Stimulated activated CD8-positive, alpha-beta memory T cell treated with anti-CD3 and anti-CD28 coated beads, Interleukin-4, amount 100 ng/mL, for 4 hours (primary cell): ENCODE measurements at places on chromosomes 3 and 15.

DNA sequence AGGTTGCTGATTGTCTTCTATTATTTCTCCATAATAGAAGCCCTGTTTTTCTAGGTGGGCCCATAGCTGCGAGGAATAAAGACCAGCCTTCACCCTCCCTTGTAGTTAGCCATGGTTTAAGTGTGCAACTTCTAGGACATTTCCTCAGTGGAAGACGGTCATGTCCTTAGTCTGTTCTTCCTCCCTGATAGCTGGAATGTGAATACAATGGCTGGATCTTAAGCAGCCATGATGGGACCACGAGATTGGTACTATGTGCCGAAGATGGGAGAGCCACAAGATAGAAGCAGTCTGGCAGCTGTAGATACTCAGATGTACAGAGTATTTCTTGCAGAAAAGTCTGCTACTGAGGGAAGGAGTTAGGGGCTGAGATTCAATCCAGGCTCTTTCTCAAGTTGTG is 152.9 kb downstream of the PTPRG start:
- DNase-seq = no peak

DNA sequence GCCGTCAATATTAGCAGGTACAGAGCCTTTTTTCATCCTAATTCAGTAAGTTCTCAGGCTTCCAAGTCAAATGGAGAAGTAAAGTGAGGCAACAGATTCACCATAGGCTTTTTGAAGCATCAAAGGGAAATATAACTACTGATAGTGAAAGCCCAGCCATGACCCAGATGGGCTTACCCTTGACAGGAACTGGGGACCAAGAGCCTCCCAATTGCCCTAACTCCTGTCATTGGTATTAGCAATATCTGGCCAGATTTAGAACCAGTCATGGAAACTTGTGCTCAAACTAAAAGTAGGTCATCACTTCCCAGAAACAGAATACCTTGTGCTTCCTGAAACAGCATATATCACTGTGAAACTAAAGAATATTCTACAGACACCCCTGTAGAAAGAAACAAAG is 33.0 kb downstream of the NME9 start:
- DNase-seq = no peak

DNA sequence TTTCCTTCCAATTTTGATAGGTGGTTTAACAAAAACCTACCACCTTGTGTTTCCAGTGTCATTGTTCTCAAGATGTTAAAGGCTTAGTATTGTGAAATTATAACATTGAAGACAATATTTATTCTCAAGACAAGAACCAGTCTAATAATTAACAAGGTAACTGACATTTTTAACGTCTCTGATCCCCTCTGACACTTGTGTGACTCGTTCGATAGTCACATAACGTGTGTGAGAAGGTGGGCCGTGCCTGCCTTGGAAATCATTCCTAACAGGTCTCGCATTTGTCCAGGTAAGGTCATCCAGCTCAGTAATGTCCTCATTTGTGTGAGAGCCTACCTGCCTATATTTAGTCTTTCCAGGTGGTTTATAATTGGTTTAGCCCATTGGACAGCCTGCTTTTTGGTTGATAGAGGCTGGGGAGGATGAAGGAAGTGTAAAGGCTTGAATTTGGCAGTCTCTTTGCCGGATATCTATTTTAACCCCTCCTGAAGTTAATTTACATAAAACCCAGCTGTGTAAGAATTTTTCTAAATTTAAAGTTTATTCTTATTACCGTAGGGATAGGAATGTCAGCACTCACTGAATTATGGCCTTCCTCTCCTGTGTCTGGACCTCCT is 94.4 kb downstream of the AKAP13 start:
- DNase-seq = no peak

DNA sequence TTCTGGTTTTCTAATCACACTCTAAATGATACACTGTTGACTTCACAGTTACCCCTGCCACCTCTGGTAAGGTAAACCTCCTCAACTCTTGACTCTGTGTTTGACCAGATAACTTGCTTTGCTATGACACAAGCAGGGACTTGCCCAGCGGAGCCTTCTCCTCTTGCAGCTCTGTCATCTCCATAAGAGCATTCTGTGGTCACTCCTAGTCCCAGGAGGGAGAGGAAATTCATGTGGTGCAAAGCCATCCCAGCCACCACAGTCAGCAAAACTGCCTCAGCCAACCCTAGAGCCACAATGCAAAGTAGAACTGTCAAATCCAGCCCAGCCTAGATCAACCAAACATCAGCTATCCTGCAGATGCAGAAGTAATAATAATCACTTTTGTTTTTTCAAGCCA is 144.7 kb upstream of the GADL1 start:
- DNase-seq = no peak

DNA sequence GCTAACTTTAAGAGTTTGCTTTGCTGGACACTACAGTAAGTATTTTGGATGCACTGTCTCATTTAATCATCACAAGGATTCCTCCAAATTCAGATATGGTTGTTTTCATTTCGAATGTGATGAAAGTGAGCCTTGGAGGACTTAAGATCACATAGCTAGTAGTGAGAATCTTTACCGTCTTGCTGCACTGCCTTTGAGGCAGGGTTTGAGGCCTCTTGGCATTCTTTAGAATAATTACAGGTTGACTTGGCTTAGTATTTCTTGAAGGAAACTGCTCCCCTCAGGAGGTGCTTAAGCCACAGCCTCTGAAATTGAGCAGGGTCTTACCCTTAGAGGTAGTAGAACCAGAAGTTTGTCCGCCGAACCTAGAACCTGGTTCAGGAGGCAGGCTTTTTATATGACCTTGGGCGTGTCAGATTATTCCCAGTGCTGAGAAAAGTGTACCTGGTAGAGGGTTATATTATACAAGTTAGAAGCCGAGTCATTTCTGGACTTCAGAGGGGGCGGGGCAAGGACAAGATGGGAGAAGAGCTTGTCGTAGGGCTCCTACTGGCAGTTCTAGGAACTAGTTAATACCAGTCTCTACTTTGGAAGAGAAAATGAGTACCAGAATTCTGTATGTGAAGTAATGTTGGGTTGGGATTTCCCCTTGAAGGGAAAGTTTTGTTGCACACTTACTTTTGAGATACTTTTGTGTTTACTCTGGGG is 1.1 kb downstream of the TFG start:
- no peak for DNase-seq

GRCh38 chr3:196344663-196345062 is 6.5 kb upstream of the TM4SF19 start:
- no peak for DNase-seq

GRCh38 chr3:31455524-31455923 is 77.2 kb upstream of the STT3B start:
- DNase-seq = no peak

- DNase-seq = no peak
Observed at GRCh38 chr15:31477851-31478701, 151.4 kb downstream of the KLF13 start.

- no peak for DNase-seq
Observed at GRCh38 chr15:42035435-42035761, 14.6 kb upstream of the PLA2G4E start.

- DNase-seq = no peak
Observed at GRCh38 chr15:50116477-50116876, 2.6 kb downstream of the ATP8B4 start.

DNA sequence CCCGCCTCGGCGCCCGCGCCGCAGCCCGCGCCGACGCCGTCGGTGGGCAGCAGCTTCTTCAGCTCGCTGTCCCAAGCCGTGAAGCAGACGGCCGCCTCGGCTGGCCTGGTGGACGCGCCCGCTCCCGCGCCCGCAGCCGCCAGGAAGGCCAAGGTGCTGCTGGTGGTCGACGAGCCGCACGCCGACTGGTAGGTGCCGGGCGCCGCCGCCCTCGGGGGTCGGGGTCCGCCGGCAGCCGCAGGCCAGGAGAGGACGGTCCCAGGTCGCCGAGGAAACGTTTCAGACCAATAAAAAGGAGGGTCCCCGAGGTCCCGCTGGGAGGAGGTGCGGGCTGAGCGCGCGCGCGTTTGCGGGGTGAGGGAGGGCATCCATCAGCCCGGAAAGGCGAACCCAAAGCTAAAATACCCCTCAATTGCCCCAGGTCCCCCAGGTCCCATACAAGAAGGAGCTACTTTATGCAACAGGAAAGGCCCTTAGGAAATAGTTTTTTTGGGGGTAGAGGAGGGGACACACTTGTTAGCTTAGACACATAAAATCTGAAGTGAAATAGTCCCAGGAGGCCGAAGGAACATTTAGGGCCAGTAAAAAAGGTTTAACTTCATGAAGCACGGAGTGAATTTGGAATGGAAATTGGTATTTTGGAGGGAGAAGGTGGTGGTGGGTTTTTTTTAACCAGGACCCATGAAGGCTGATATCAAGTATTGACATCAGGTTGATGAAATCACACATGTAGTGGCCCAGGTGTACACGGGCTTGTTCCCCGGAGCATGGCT is 739 bp downstream of the SYN2 start:
- no peak for DNase-seq

- DNase-seq = no peak
Observed at GRCh38 chr3:4261406-4261805, 41.8 kb upstream of the SETMAR start.

DNA sequence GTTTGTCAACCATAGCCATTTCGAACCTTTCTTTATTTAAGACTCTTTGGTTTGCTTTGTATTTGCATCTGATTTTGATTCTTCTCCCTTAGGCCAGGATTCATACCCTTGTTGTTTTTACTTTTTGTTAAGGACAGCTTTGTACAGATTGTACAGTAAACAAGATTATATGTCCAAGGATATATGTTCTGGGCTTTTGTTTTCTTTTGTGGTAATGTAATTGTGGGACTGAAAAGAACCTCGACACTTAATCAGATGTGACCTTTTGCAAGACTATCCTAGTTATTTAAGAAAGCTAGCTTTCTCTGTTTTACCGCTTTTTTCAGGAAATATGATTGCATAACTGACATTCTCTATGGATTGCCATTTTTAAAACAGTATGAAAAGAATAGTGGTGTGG is 67.0 kb upstream of the SAMMSON start:
- no peak for DNase-seq

GRCh38 chr3:150114873-150115540 is 144.3 kb upstream of the PFN2 start:
- no peak for DNase-seq

- DNase-seq = no peak
Observed at GRCh38 chr3:23566499-23566898, 239.3 kb upstream of the UBE2E1 start.

DNA sequence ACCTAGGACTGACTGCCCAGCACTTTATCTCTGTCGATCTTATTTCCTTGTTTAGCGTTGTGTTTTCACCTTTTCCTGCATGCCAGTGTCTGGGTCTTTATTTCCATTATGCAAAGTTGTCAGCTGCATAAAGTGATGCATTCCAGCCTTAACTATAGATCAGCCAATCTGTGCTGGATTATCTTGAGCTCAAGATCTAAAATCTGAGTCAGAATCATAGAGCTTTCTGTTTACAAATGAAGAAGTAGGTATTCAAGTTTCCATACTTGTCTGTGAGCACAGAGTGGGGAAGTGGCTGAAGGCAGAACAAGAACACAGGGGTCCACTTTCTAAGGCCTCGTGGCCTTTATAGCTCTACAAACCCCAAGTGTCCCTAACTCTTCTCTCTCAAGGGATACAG is 82.4 kb upstream of the PLCL2 start:
- DNase-seq = no peak

DNA sequence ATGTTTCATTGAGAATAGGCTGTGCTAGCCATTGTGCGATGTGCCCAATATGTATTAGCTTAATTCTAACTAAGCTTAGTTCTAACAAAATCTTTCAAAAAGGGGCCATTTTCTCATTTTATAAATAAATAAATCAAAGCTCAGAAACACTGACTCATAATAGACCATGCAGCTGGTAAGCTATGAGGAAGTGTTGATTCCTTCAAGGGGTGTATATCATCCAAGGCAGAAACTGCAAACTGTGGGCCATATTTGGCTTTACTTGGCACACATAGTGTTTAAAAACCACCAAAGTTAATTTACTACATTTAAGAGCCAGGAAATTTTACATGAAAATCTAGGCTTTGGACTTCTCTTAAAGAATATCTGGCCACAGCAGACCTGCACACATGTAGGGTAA is 136.5 kb downstream of the ZNF621 start:
- DNase-seq = no peak

- no peak for DNase-seq
Observed at GRCh38 chr15:71057581-71057980, 57.7 kb upstream of the THSD4 start.

DNA sequence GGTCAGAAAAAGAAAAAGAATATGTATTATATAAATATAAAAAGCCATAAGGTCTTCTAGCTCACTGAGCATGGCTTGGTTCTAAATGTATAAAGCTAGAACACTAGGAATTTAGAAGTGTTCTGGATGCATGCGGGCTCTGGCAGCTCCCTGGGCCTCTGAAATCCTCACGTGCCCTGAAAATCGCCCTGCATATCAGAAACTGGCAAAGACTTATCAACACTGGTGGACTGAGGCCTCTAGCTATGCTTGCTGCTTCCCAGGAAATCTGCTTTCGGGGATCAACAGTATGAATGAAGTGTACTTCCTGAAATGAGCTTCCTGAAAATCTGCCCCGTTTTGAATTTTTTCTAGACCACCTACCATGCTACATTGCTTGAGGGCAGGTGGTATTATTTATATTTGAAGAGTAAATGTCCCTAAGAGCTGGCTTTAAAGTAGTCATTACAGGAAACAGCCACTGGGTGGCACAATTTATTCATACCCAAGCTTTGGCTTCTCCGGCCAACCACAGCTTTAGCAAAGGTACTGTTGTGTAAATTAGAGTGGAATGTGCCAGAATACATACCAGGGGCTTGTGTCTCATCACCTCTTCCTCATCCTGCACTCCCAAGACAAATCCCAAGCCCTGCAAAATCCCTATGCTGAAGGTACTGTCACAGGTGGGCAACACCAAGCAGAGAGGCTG is 17.7 kb downstream of the CRTAP start:
- DNase-seq = no peak

GRCh38 chr15:28861031-28861534 is 12.6 kb upstream of the GOLGA6L7 start:
- DNase-seq = no peak

- DNase-seq = peak; percentile 20
Observed at GRCh38 chr3:17023006-17023664, 138.4 kb downstream of the PLCL2 start.

DNA sequence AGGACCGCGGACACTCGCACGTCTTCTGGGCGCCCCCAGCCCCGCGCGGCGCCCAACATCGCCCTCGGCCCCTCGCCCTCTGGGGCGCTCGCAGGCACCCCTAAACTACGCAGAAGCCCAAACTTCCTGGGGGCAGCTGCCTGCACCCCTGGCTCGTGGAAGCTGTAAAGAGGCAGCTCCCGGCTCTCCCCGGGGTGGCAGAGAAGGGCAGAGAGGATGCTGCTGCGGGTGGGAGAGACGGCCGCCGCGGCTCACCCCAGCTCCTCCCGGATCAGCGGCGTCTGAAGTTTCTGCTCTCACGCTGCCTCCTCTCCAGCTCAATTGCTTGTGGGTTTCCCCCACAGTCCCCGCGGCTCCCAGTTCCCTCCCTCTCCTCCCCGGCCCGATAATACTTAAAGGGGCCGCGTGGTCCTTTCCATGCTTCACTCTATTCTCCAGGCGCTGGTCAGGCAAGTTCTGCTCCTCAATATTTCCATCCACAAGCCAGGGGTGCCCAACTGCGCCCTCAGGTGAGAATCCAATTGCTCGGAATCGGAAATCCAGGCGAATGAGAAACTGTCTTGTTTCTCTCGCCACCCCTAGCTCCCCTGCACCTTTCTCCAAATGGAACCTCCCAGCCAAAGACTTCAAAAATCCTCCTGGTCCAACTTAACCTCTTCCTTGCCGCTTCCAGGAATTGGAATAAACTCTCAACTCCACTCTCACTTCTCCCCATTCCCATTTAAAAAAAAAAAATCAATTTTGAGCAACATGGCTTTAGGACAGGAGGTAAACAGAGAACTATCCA is 748.5 kb downstream of the ROBO1 start:
- no peak for DNase-seq
